ENCODE measurements at places on chromosomes 4 and X. TPM values are rescaled to one million over a fixed set of nuclear protein-coding genes. Genes with fewer than 3 reads are reported as not detected.

TMEM35A gene
- total RNA-seq: not detected

P2RY10 gene
- total RNA-seq: 140 TPM

FUNDC1 gene
- 12.5 TPM for total RNA-seq

VEGFD gene
- not detected for total RNA-seq

ASB9 gene
- total RNA-seq: 1.3 TPM

PABPC5 gene
- not detected for total RNA-seq

SOWAHB gene
- total RNA-seq: not detected

CDKL2 gene
- total RNA-seq: 0.21 TPM

TMPRSS11A gene
- total RNA-seq: not detected

PNCK gene
- 0.52 TPM for total RNA-seq

OPRPN gene
- total RNA-seq: 0.52 TPM

SHROOM4 gene
- 0.31 TPM for total RNA-seq

TMEM144 gene
- 2.2 TPM for total RNA-seq

PALLD gene
- total RNA-seq: 1.8 TPM

ETDA gene
- total RNA-seq: not detected

MAGED4B gene
- 0.42 TPM for total RNA-seq

UBE2K gene
- total RNA-seq: 17.1 TPM

LDOC1 gene
- 1.5 TPM for total RNA-seq

TCEAL5 gene
- total RNA-seq: 0.10 TPM

UCP1 gene
- total RNA-seq: not detected

MYL5 gene
- 9.3 TPM for total RNA-seq

HPGDS gene
- total RNA-seq: not detected

CT45A2 gene
- total RNA-seq: not detected

BTK gene
- total RNA-seq: 33.1 TPM

CCKAR gene
- total RNA-seq: not detected

CFP gene
- total RNA-seq: 139 TPM

MAGEA1 gene
- not detected for total RNA-seq

STOX2 gene
- under 0.01 TPM for total RNA-seq

MSX1 gene
- total RNA-seq: not detected

NELFA gene
- 17.9 TPM for total RNA-seq

TRIM61 gene
- 0.52 TPM for total RNA-seq

TACR3 gene
- not detected for total RNA-seq

HPRT1 gene
- 16.6 TPM for total RNA-seq

PRKG2 gene
- total RNA-seq: 1.7 TPM

HMGB2 gene
- 96.1 TPM for total RNA-seq

TEX13C gene
- total RNA-seq: not detected

PPP1R2C gene
- 6.0 TPM for total RNA-seq

SLC4A4 gene
- total RNA-seq: 1.3 TPM

SMIM43 gene
- total RNA-seq: not detected

STPG2 gene
- total RNA-seq: 0.73 TPM

KCND1 gene
- total RNA-seq: 1.2 TPM

GLRA2 gene
- not detected for total RNA-seq

TGIF2LX gene
- not detected for total RNA-seq

GLRB gene
- not detected for total RNA-seq

PROM1 gene
- total RNA-seq: 0.31 TPM

TRO gene
- 0.73 TPM for total RNA-seq

CDX4 gene
- total RNA-seq: not detected

ADH1B gene
- total RNA-seq: not detected

GLOD5 gene
- total RNA-seq: not detected
